Mesenchymal stem cell (in vitro differentiated cells and primary cell): ENCODE measurements at places on chromosomes 1 and 21.

DNA sequence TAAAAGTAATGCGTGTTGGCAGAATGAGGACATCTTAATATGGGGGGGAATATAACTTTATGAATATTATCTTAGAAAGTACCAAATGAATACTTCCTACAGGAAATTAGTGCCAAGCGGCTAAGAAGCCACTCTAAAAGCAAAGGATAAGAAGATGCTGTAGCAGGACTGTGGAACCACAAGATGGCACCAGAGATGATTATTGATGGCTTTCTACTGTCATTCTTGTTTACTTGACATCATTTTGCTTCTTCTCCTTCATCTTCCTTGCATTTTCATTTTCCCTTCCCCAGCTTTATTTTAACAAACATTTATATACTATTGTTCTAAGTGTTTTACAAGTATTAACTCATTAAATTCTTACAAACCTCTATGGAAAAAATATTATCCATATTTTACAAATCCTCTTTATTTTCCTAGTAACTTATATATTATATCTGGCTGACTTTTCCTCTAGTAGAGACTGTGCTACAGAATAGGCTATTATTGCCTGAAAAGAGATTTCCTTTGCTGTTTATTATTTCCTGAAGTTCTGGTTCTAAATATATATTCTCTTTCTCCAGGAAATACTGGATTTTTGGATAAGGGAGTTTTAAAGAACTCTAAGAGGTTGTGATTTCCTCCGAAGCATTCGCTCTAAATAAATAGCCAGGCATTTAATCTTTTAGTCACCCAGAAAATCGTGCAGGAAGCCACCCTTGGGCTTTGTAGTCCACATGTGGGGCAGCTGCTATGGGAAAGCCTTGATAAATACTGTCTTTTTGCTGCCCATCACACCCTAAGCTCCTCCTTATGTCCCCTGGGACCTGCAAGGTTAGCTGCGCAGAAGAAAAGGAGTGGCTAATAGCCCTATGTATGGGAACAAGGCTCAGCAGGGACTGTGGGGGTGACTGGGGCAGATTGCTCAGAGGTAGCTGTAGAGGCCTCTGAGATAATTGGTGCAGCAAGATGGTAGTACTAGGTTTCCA, 69.8 kb downstream of the TPR start:
- no peaks in the 10 kb centered on the region for H3K4me1 ChIP-seq
- DNase-seq: peak; percentile 54

GRCh38 chr21:41598561-41599431, 90.8 kb upstream of the TMPRSS2 start:
- no peak overlapping the region for H3K4me3 ChIP-seq
- H3K27me3 ChIP-seq: peaks cover 19% of the 10 kb centered on the region
- H3K27ac ChIP-seq: no peak overlapping the region
- H3K36me3 ChIP-seq: no peaks in the 10 kb centered on the region
- no peak for DNase-seq
- peaks cover 2% of the 10 kb centered on the region for H3K4me1 ChIP-seq

DNA sequence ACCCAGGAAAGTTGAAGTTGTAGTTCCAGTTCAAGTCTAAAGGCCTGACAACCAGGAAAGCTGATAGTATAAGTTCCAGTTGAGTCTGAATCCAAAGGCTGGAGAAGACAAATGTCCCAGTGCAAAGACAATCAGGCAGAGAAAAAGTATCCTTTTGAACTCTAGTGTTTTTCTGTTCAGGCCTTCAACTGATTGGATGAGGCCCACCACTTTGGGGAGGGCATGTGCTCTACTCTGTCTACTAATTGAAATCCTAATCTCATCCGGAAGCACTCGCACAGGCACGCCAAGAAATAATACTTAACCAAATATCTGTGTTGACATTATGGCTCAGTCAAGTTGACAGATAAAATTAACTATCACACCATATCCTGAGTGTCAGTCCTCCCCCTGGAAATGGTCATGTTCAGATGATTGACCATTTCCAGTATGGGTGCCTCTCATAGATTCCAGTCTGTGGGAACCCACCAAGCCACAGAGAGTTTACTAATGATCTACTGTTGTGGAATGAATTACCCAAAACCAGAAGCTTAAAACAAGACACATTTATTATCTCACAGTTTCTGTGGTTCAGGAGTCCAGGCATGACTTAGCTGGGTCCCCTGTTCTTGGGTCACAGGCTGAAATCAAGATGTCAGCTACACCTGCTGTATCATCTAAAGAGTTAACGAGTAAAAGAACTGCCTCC, 296.3 kb upstream of the ZP4 start:
- no peaks in the 10 kb centered on the region for H3K36me3 ChIP-seq
- no peak overlapping the region for H3K27ac ChIP-seq
- H3K27me3 ChIP-seq: no peaks in the 10 kb centered on the region
- no peak for DNase-seq

- peak overlapping the region; percentile 23 for H3K27ac ChIP-seq
- no peak overlapping the region for H3K4me3 ChIP-seq
- H3K4me1 ChIP-seq: peaks cover 3% of the 10 kb centered on the region
Measured at GRCh38 chr1:25477448-25478034, 46.8 kb downstream of the MACO1 start.

GRCh38 chr1:209692745-209693504, 11.7 kb upstream of the HSD11B1 start:
- H3K27me3 ChIP-seq: peaks cover 10% of the 10 kb centered on the region
- no peak overlapping the region for H3K4me3 ChIP-seq
- peak; percentile 83 for DNase-seq
- H3K36me3 ChIP-seq: no peaks in the 10 kb centered on the region

- H3K4me1 ChIP-seq: peaks cover 9% of the 10 kb centered on the region
- H3K4me3 ChIP-seq: no peak overlapping the region
- H3K36me3 ChIP-seq: peaks cover 11% of the 10 kb centered on the region
Measured at GRCh38 chr1:11178021-11179015, 10.8 kb upstream of the ANGPTL7 start.

DNA sequence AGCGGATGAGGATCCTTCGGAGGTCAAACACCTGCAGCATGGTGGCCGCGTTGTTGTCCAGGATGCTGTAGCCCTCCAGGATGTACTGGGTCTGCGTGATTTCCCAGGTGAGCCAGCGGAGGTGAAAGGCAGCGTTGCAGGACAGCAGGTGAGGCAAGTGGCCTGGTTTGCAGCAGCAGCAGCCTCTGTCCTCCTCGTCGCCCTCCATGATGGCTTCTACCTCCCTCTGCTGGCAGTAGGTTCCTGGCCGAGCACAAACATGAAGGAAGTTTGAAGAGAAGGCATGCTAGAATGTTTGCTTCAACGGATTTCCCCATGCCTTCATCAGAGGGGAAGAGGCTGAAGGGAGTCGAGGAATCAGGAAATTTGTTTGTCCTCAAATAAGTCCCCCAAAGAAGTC, 74.7 kb downstream of the NTPCR start:
- DNase-seq: peak; percentile 52
- H3K27me3 ChIP-seq: no peaks in the 10 kb centered on the region
- no peak overlapping the region for H3K27ac ChIP-seq
- H3K36me3 ChIP-seq: peaks cover 12% of the 10 kb centered on the region
